ENCODE measurements at places on chromosomes 7 and 10. TPM values are rescaled to one million over a fixed set of nuclear protein-coding genes. Genes with fewer than 3 reads are reported as not detected.

DNA sequence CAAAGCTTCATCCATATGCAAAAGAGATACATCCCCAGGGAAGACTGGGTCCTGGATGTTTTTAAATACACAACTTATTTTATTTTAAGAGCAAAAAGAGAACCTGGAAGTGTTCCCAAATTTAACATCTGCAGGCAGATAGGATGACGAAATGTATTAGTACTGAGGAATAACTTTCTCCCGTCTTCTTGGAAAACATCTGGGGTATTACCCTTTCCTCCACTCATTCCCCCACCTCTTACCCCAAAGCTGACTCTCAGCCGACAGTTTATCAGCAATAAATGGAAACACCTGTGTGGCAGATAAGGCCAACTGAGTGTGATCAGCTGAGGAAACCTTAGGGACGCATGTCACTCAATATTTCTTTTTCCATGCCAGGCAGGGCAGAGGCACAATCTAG lies 435.6 kb upstream of the NPVF start:
- DNase-seq, result no peak
- H3K4me1 ChIP-seq, result peaks cover 6% of the 10 kb centered on the region
- peaks cover 26% of the 10 kb centered on the region for H3K27me3 ChIP-seq

GRCh38 chr7:129950191-129950932 lies 2.4 kb downstream of the UBE2H start:
- H3K36me3 ChIP-seq, result peaks cover 2% of the 10 kb centered on the region
- H3K27ac ChIP-seq, result no peak overlapping the region
- H3K4me1 ChIP-seq, result peaks cover 25% of the 10 kb centered on the region
- no peaks in the 10 kb centered on the region for H3K27me3 ChIP-seq
- DNase-seq, result no peak
- no peak overlapping the region for H3K4me3 ChIP-seq

GRCh38 chr10:94632954-94633353 lies 50.6 kb upstream of the CYP2C18 start:
- H3K27me3 ChIP-seq, result peaks cover 6% of the 10 kb centered on the region
- no peak for DNase-seq
- no peak overlapping the region for H3K4me3 ChIP-seq
- peaks cover 9% of the 10 kb centered on the region for H3K36me3 ChIP-seq
- peaks cover 4% of the 10 kb centered on the region for H3K4me1 ChIP-seq

GRCh38 chr7:138237995-138238394 lies 161.7 kb downstream of the AKR1D1 start:
- H3K27me3 ChIP-seq, result no peaks in the 10 kb centered on the region
- H3K36me3 ChIP-seq, result no peaks in the 10 kb centered on the region
- H3K4me3 ChIP-seq, result no peak overlapping the region
- H3K4me1 ChIP-seq, result no peaks in the 10 kb centered on the region

PPP1R17 gene
- not detected for total RNA-seq

C10orf67 gene
- total RNA-seq, result 0.84 TPM

SPDYE17 gene
- not detected for total RNA-seq

FOXI2 gene
- not detected for total RNA-seq
